ENCODE measurements at places on chromosomes 7 and 10. TPM values are rescaled to one million over a fixed set of nuclear protein-coding genes. Genes with fewer than 3 reads are reported as not detected.

The GPR146 gene
- total RNA-seq = 29.8 TPM

The TES gene
- 94.1 TPM for total RNA-seq

The TMEM130 gene
- not detected for total RNA-seq

The OR9A2 gene
- not detected for total RNA-seq

The TLX1 gene
- total RNA-seq = 0.60 TPM

The GCK gene
- 0.39 TPM for total RNA-seq

The NCOA4 gene
- 239 TPM for total RNA-seq

The TAF3 gene
- total RNA-seq = 2.4 TPM

The CDK14 gene
- 19.5 TPM for total RNA-seq

The PPP1R17 gene
- total RNA-seq = not detected

The NKX2-3 gene
- 0.07 TPM for total RNA-seq

The ANXA8 gene
- total RNA-seq = not detected

The SLC16A9 gene
- not detected for total RNA-seq

The RPEL1 gene
- 0.13 TPM for total RNA-seq

The OR6B1 gene
- total RNA-seq = not detected

The NPC1L1 gene
- total RNA-seq = not detected

The TMEM213 gene
- total RNA-seq = not detected

The PTPRE gene
- 43.3 TPM for total RNA-seq

The THSD7A gene
- total RNA-seq = 30.5 TPM

The FBXL13 gene
- 0.73 TPM for total RNA-seq

The TBX20 gene
- total RNA-seq = 5.9 TPM

The SUN3 gene
- total RNA-seq = not detected

The RBP3 gene
- not detected for total RNA-seq

The SLC26A3 gene
- not detected for total RNA-seq

The CROT gene
- total RNA-seq = 7.2 TPM

The ASAH2B gene
- total RNA-seq = 2.3 TPM

The INHBA gene
- total RNA-seq = 2.4 TPM

The ALOX5 gene
- 0.40 TPM for total RNA-seq

The MYL7 gene
- total RNA-seq = not detected

The DRGX gene
- not detected for total RNA-seq

The PIK3AP1 gene
- total RNA-seq = 0.21 TPM

The OR2A42 gene
- under 0.01 TPM for total RNA-seq

The PNLIPRP1 gene
- total RNA-seq = not detected

Measured in pulmonary artery endothelial cell (primary cell).